ENCODE measurements at places on chromosomes 7 and 10.

DNA sequence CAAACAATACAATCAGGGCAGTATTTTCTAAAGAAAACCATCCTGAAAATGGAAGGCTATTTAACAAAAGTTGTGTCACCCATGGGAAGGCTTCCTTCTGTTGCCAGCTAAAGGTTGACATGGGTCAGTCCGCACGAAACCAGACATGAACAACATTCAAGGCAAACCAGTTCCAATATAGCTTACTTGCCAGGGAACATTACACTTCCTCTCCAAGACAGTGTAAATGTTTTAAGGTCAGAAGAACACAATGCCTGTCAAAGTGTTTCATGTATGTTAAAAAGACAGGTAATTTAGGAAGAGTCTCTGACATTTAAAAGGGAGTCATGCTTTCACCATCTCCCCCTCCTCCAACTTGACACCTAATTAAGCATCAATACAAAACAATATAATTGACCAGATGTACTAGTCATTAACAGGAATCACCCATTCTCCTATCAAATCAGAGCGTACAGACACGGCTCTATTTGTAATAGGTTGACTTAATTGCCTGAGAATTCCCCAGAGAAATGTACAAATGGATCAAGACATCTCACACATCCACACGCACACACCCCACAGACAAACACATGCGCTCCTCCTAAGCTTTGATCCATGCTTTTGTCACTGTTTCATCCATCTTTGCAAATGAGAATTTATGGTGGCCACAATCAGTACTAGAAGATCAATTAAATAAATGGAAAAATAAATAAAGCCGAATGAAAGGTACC is 69.5 kb downstream of the CACNA2D1 start:
- DNase-seq, result no peak

GRCh38 chr10:105597312-105597711 is 956.2 kb downstream of the SORCS3 start:
- no peak for DNase-seq

DNA sequence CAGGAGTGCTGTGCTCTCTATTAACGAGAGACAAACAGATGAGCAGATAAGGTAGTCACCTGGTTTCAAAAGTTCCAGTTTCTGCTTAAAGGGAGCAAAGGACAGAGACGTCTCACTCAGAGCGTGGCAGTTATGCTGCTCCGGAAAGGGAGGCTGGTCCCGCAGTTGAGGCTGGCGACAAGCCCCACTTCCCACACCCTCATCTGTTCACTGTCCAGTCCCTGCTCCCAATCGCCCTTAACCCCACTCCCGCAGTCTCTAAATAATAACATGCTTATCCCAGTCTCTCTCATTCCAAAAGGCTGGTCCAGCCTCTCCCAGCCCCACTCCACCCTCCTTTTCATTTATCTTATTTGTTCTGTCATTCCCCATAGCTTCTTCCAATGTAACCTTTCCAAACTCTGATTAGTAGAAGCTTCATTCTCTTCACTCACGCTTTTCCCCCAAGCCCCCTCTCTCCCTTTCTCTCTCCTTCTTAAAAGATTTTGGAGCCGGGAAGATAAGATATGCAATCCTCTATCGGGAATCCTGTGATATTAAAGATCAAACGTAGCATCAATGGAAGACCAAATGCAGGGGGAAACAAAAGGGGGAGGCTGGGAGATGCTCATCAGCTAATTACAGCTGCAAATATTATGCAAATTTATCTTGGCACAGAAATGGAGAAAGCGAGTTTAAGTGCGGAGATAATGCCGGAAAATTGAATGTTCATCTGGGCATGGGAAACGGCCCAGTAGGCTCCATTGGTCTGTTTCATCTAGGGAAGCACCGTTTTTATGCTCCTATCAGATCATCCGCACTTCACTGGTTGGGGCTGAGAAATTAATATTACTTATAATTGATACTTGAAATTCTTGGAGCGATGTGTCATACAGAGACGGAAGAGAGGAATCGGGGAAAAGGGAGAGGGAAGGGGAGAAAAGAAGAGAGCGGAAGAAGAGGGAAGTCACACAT is 16.3 kb upstream of the GATA3 start:
- no peak for DNase-seq

DNA sequence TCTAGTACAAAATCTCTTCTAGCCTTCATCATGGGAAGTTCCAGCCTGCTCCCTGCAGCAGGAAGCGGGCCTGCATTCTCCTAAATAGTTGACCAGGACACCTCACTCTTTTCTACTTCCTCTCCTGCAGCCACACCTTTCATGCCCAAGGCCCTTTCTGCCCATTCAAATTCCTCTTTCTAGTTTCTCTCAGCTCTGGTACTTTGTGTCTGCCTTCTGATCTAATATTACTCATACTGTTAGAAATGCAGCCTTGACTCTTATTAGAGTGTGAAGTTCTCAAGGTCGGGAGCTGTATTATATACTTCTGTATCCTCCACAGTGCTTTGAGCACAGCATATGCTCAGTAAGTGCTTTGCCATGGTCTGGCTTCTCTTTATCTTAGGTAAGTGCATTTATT is 103.1 kb downstream of the PRKCQ start:
- no peak for DNase-seq

Measured in ureter (tissue), 1 donor.